Thymus (tissue), 14 donors: ENCODE measurements at places on chromosomes 5 and 9. TPM values are rescaled to one million over a fixed set of nuclear protein-coding genes. Genes with fewer than 3 reads are reported as not detected.
A peak's percentile ranks its signal among the peaks of the same experiment; 100 is the strongest.

Gene TLX3
- total RNA-seq, result not detected

- H3K4me3 ChIP-seq, result no peak overlapping the region
- H3K4me1 ChIP-seq, result peaks cover 24% of the 10 kb centered on the region
- peak; percentile 58 for DNase-seq
- H3K27ac ChIP-seq, result no peak overlapping the region
These were observed 3.6 kb downstream of the SIGMAR1 start for GRCh38 chr9:34633851-34634550.

Gene CDC20B
- 0.19 TPM for total RNA-seq

GRCh38 chr9:84716217-84716616 is 46.7 kb downstream of the NTRK2 start:
- H3K4me1 ChIP-seq, result no peaks in the 10 kb centered on the region
- no peak for DNase-seq
- H3K27ac ChIP-seq, result no peak overlapping the region

DNA sequence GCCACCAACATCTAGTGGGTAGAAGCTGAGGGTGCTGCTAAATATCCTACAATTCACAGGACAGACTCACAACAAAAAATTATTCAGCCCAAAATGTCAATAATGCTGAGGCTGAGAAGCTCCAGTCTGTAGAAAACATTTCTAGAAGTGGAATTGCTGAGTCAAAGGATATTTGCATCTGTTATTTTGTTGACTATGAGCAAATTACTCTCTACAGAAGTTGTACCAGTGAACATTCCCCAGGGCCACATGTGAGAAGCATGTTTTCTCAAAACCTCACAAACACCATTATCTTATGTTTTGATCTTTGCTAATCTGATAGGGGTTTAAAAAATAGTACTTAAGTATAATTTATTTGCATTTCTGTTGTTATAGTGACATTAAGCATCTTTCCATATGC is 15.4 kb downstream of the ITK start:
- peak overlapping the region; percentile 36 for H3K27ac ChIP-seq
- peaks cover 46% of the 10 kb centered on the region for H3K4me1 ChIP-seq
- H3K27me3 ChIP-seq, result no peaks in the 10 kb centered on the region
- H3K36me3 ChIP-seq, result peaks cover 50% of the 10 kb centered on the region
- no peak overlapping the region for H3K4me3 ChIP-seq

DNA sequence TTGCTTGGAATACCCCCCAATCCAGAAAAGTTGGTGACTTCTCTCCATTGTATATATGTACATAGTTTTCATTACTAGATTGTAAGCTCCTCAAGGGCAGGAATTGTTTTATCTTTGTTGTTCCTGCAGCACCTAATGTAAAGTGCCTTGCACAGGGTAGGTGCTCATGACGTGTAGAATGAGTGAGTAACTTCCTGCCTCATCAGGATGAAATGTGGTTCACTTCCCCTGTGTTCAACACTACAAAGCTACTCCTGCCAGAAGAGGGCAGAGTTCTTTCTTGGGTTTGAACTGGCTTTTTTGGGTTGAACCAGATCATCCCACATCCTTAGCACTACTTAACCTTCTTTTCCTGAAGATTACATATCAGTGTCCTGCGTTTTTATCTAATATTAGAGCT is 23.9 kb downstream of the GTF3C4 start:
- H3K27me3 ChIP-seq, result no peaks in the 10 kb centered on the region
- DNase-seq, result peak; percentile 21
- peaks cover 16% of the 10 kb centered on the region for H3K36me3 ChIP-seq
- H3K27ac ChIP-seq, result no peak overlapping the region
- H3K4me1 ChIP-seq, result no peaks in the 10 kb centered on the region
- H3K4me3 ChIP-seq, result no peak overlapping the region

DNA sequence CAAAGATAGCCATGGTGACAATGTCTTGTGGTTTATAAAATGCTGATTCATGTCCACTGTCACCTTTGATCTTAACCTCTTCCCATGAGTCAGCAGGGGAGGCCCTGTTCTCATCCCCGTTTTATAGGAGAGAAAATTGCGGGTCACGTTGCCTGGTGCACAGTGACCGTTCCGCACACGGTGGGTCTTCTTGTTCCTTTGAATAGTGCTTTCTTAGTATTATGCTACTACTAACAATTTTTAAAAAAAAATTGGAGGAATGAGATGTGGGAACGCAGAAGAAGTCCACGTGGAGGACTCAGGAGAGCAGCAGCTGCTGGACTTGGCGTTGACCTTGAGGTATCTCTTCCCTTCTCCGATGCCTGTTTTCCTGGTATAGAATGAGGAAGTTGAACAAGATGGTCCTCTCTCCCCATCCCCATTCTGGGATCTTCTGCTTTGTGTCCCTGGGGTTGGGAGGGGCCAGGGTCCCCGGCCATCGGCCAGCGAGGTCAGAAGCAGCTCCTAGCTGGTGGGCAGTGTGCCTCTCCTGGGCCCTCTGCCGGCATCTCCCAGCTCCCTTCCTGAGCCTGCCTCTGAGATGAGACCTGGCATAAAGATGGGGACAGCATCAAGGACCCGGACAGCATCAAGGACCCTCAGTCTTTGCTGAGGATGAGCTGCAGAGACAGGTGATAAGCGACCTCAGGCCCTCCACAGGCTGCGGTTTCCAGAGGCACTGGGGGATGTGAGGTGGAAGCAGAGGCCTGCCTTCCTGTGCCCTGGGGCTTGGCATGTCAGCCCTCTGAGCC is 143.9 kb downstream of the C9orf50 start:
- no peak for DNase-seq
- peaks cover 22% of the 10 kb centered on the region for H3K27me3 ChIP-seq
- no peaks in the 10 kb centered on the region for H3K4me1 ChIP-seq
- H3K4me3 ChIP-seq, result no peak overlapping the region

Gene WHRN
- 3.2 TPM for total RNA-seq

GRCh38 chr5:71905834-71906711 is 187.0 kb downstream of the CARTPT start:
- H3K4me3 ChIP-seq, result no peak overlapping the region
- no peaks in the 10 kb centered on the region for H3K27me3 ChIP-seq
- no peaks in the 10 kb centered on the region for H3K4me1 ChIP-seq
- no peak overlapping the region for H3K27ac ChIP-seq
- no peaks in the 10 kb centered on the region for H3K36me3 ChIP-seq
- DNase-seq, result no peak

Gene OR13C9
- total RNA-seq, result not detected

GRCh38 chr5:62627121-62627520 is 48.5 kb downstream of the LRRC70 start:
- H3K27me3 ChIP-seq, result no peaks in the 10 kb centered on the region
- no peaks in the 10 kb centered on the region for H3K36me3 ChIP-seq
- DNase-seq, result no peak

DNA sequence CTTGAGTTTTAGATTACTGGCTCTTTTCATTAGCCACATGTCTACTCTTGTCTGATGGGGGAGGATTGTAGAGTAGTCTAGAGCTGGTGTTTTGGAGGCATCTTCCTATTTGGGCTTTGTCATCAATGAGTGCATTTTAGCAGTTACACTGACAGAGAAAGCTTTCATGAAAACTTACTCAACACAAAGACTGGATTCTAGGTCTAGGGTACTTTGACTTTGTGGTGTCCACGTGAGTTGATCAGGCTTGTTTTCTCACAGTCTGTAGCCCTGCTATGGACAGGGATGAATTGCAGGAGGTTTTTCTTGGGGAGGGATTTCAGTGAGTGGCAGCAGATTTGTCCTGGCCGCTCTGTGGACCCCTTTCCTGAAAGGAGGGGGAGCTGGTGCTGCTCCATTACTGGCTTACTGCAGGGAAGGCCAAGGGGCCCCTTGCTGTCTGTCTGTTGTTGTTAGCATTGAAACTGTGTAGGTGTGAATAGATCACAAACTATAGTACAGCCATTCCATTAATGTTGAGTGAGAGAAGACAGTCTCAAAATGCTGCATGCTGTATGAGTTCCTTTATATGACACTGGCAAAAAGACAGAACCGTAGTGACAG is 6.6 kb downstream of the TRIO start:
- H3K4me1 ChIP-seq, result no peaks in the 10 kb centered on the region
- H3K27me3 ChIP-seq, result peaks cover 7% of the 10 kb centered on the region
- H3K36me3 ChIP-seq, result no peaks in the 10 kb centered on the region
- no peak for DNase-seq
- no peak overlapping the region for H3K27ac ChIP-seq
